ENCODE measurements at places on chromosomes 5 and 9. TPM values are rescaled to one million over a fixed set of nuclear protein-coding genes. Genes with fewer than 3 reads are reported as not detected.

GRCh38 chr9:13383855-13384254, 104.4 kb upstream of the MPDZ start:
- no peak for DNase-seq

DNA sequence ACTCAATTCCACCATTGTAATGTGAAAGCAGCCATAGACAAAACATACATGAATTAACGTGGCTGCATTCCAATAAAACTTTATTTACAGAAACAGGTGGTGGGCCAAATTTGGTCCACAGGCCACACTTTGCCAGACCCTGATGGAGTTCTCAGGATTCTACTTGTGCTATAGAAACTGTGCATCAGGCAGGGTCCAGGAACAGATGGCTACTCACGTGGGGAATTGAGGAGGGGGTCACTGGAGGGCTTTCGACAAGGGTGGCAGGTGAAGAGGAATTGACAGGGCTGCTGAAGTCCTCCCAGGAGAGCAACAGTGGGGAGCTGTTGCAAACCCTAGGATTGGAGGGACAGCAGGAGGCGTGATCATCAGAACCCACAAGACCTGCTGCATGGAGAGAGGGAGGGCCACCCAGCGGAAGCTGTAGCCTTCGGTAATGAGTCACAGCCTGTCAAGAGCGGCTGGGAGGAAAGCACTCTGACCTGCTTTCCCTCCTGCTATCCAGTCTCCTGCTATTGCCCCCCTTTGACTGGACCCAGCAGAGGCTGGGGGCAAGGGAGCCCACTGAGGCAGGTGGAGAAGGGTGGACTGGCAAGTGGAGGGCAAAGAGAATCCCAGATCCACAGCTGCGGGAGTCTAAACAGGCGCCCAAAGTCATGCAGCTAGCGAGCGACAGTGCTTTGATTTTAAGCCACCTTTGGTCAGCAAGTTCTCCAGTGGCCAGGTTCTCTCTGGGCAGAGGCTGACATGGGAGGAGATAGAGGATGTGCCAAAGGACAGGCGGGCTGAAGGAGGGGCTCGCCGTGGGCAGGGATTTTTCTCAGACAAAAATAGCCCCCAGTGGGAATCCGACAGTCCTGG, 138.3 kb upstream of the SMIM23 start:
- peak; percentile 77 for DNase-seq

The SCGB3A2 gene
- total RNA-seq, result not detected

DNA sequence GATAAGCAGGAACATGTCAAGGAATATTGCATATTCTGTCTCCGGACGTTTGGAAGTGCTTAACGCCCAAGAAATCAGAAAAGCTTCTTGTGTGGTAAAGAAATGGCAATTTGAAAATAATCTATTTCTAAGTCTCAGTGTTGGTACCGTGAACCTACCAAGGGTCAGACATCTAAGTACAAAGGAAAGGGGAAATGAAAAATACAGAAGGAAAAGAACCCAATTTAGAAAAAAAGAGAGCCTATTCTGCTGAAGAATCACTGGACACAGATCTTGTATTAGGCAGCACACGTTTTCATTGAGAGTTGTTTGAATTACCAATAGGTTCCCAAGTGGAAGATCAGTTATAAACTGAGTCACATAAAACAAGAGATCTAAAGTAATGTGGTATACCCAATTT, 46.9 kb upstream of the CEP78 start:
- no peak for DNase-seq

- peak; percentile 58 for DNase-seq
Observed at GRCh38 chr5:127029581-127030258, 638 bp downstream of the MARCHF3 start.

The C8G gene
- not detected for total RNA-seq

GRCh38 chr9:115786321-115786720, 367.3 kb upstream of the PAPPA start:
- no peak for DNase-seq

- peak; percentile 77 for DNase-seq
Observed at GRCh38 chr5:132065351-132065937, 5.0 kb downstream of the IL3 start.

GRCh38 chr5:169100735-169101075, 200.2 kb downstream of the SLIT3 start:
- peak; percentile 90 for DNase-seq

The FBP2 gene
- 0.41 TPM for total RNA-seq

The TOR4A gene
- total RNA-seq, result 1.3 TPM

DNA sequence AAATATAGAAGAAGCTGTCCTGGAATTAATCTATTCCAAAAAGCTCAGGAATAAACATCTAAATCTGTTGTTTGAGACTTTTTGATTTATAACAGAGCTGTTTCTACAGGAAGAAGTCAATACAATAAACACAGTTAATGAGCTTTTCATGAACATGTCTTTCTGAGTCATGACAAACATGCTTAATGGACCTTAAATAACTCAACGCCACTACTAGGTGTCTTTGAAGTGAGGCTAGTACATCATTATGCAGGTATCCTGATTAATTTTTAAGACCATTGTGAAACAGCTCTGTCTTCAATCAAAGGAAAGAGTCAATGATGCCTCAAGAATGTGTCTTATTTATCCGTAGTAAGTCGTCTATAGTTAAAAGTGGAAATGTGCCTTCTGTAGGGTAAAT, 131.6 kb downstream of the GABRB2 start:
- DNase-seq, result no peak

- DNase-seq, result peak; percentile 42
Observed at GRCh38 chr9:77943057-77943456, 88.6 kb downstream of the GNAQ start.

GRCh38 chr9:113556877-113557593, 93.5 kb downstream of the RGS3 start:
- DNase-seq, result no peak

Measured in H4 (cell line).